ENCODE measurements at places on chromosomes 13 and 19.

- no peak for DNase-seq
These were observed 14.6 kb downstream of the PRR12 start for GRCh38 chr19:49605605-49606004.

GRCh38 chr13:29893438-29893837 lies 43.0 kb upstream of the UBL3 start:
- no peak for DNase-seq

DNA sequence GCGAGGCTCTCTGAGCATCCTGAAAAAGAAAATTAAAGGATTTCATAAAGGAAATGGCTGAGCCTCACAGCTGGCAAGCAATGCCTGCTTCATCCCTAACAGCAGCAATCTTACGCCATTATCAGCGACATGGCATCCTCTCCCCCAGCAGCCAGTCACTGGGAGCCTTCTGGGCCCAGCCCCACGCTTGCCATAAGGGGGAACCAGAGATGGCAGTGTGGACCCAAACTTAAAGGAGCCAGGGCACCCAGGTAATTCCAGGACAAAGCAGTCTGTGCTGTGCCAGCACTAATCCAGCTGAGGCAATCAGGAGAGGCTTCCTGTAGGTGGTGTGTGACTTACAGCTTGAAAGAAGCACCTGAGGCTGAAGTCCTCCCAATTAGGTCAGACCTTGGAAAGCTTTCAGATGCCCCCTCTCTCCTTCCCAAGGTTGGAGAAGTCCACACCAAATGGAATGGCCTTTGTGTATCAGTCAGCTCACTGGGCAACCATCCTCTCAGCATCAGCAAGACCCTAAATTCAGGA lies 10.3 kb downstream of the VSTM2B start:
- no peak for DNase-seq

DNA sequence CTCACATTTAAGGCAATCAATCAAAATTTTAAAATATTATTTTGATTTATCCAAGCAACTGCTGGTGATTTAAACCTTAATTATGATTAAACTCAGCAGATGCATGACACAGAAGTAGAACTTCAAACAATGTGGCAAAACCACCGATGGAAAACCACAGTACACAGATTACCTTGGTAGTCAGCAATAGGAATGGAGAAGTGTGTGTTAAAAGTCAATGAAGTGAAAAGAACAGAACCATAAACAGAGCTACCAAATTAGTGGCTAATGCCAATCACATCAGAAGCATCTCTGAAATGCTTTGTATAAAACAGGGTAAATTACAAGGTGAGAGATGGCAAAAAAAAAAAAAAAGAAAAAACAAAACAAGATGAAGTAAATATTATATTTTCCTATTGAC lies 31.2 kb downstream of the KATNAL1 start:
- no peak for DNase-seq

DNA sequence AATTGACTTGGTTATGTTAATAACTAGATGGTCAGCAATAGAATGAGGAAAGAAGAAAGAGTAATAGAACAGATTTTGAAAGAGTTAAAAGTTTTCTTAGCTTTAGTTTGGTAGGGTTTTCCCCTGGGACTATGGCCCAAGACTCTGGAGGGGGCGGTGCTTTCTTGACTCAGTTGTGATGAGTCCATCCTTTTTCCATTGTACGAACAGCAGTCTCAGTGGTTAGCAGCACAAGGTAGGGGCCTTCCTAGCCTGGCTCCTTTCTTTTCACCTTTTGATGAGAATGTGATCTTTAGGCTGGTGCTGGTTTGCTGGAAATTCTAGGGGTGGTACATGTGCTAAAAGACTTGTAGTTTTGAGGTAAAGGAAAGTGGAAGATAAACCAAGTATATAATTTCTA lies 38.8 kb downstream of the ZNF506 start:
- DNase-seq, result no peak

DNA sequence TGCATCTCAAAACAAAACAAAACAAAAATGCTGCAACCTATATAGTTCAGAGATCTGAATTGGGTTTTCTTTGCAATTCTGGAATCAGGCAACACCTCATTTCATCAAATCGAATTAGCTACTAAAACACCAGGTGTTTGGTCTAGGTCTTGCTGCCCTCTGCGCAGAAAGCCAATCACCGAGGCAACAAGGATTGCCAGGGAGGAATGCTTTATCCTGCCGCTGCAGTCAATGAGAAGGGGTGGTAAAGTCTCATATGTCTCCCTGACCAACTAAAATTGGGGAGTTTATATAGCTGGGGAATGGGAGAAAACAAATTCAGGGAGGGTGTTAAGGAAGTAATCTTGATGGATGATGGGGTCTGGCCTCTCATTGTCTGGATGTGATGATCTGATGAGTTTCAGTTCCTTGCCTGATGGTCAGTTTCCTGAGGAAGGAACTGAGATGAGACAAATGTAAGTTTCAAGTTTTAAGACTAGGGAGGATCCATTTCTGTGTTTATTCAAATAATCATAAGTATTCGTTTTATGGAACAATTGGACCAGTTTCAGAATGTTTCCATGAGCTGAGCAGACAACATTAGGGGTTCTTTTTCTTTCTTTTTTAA lies 5.0 kb upstream of the YJU2 start:
- DNase-seq, result no peak

- DNase-seq, result no peak
These were observed 27.7 kb upstream of the FAM216B start for GRCh38 chr13:42753697-42754096.

GRCh38 chr13:83825676-83826075 lies 56.6 kb downstream of the SLITRK1 start:
- DNase-seq, result no peak

DNA sequence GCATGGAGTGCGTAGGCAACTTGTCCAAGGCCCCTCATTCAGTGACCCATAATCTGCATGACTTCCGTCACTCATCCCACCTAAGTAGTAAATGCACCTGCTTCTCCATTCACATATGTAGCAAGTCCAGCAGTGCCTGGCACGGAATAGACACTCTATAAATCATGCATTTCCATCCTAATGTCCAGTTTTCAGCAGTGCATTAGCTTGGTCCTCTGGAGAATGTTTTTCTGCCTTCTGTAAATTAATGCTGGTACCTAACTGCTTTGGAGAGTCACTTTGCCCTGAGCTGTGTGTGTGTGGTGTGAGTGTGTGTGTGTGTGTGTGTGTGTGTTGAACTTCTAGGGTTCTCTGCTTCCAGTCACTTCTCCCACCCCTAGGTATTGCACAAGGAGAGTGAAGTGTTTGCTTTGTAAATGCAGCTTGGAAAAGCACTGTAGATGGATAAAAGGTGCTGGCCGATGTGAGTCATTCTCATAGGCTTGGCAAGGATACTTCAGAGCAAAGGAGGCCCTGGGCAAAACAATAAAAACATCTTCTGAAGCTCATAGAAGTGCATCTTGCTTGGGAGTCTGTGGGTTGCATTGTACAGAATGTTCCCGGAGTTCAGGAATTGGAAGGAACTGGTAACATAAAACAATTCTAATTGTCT lies 181.8 kb downstream of the KATNAL1 start:
- DNase-seq, result no peak

DNA sequence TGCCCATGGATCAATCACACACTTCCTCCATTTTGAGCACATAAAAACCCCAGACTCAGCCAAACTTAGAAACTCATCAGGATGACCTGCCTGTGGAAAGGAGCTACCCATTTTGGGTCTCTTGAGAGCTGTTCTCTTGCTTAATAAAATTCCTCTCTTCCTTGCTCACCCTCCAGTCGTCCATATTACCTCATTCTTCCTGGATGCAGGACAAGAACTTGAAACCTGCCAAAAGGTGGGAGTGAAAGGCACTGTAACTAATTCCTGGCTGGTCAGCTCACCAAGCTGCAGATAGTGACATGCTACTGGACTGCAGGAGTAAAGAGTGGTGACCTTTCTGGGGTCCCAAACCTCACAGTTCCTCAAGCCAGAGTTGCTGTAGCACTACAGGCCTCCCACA lies 20.2 kb downstream of the LIG4 start:
- no peak for DNase-seq

DNA sequence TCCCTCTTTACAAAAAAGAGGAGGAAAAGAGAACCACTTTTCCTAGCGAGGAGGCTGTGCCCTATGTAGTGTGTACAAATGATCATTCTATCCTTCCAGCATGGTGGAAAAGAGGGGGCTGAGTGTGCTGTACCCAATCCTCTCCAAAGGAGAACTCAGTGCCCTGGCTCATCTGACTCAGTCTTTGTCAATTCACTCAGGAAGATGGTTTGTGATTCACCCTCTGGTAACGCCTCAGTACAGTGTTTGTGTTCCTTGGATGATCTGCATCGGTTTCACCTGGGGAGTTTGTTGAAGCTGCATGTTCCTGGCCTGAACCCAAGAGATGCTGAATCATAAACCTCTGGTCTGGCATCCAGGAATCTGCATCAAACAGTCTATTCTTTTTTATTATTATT lies 18.3 kb upstream of the ENOX1 start:
- peak; percentile 52 for DNase-seq

GRCh38 chr13:51856998-51857397 lies 4.8 kb upstream of the CCDC70 start:
- DNase-seq, result no peak

GRCh38 chr13:32650705-32651311 lies 64.6 kb downstream of the PDS5B start:
- peak; percentile 78 for DNase-seq

Measured in endodermal cell (in vitro differentiated cells).